ENCODE measurements at places on chromosomes 7 and 10. TPM values are rescaled to one million over a fixed set of nuclear protein-coding genes. Genes with fewer than 3 reads are reported as not detected.

DNA sequence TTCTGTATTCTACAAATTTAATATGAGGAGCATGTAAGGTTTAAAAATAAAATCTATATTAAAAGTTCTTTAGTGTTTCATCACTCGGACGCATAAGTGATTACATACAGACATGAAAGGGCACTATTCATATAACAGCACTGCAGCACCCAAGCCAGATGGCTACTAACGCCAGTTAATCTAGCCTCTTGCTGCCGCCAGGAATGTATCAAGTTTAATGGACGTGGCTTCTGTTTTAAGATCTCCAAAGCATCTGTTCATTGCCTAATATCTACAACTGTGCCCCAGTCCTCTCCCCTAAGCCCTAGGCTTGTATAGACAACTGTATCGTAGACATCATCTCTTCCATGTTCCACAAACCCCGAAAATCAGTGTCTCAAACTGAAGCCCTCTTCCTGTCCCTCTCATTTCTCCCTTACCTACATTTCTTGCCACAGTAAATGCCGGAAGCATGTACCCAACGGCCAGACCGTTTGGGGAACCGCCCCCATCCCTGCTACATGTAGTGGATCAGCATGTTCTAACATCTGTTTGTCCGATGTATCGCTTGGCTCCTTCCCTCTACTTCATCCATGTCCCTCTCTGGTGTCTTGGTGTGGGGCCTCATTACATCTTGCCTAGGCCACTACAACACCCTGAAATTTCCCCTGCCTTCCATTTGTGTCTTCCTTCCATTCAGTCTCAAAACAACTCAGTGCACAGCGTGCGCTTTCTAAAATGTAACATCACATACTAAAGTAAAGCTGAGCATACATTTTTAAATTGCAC, 147.5 kb upstream of the RSU1 start:
- H3K36me3 ChIP-seq: no peaks in the 10 kb centered on the region
- no peak for DNase-seq
- no peaks in the 10 kb centered on the region for H3K27me3 ChIP-seq
- H3K27ac ChIP-seq: no peak overlapping the region

DNA sequence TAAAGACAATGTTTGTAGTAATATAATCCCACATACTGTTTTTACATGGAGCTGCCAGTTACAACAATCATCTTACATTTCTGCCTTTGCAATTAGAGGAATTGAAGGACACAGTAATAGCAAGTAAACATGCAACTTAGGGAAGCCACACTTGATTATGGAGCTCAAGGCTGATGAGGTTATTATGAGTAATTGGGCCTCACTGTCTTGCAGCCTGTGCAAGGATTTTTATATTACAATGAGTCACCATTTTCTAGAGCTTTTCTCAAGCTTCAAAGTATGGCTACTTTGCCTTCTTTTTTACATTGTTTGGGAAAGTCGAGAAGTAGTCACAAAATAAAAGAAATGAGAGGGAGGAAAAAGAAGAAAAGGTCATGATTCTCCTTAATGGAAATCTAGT, 226.4 kb downstream of the KIAA1217 start:
- no peaks in the 10 kb centered on the region for H3K36me3 ChIP-seq
- no peaks in the 10 kb centered on the region for H3K4me1 ChIP-seq
- no peak overlapping the region for H3K4me3 ChIP-seq
- H3K27ac ChIP-seq: no peak overlapping the region

- H3K27me3 ChIP-seq: no peaks in the 10 kb centered on the region
- no peak overlapping the region for H3K27ac ChIP-seq
- H3K36me3 ChIP-seq: no peaks in the 10 kb centered on the region
Measured at GRCh38 chr10:23373156-23373555, 28.6 kb upstream of the C10orf67 start.

- H3K36me3 ChIP-seq: no peaks in the 10 kb centered on the region
- peaks cover 61% of the 10 kb centered on the region for H3K4me1 ChIP-seq
- H3K27ac ChIP-seq: peak overlapping the region; percentile 60
- DNase-seq: no peak
Measured at GRCh38 chr10:35369049-35369611, 32.8 kb downstream of the CCNY start.

The ZNF488 gene
- total RNA-seq: not detected

GRCh38 chr10:12255048-12255447, 59.1 kb downstream of the CDC123 start:
- DNase-seq: no peak
- no peak overlapping the region for H3K27ac ChIP-seq
- no peak overlapping the region for H3K4me3 ChIP-seq
- H3K27me3 ChIP-seq: no peaks in the 10 kb centered on the region
- H3K36me3 ChIP-seq: no peaks in the 10 kb centered on the region

GRCh38 chr10:99676426-99676825, 17.1 kb downstream of the ENTPD7 start:
- no peaks in the 10 kb centered on the region for H3K36me3 ChIP-seq
- H3K4me3 ChIP-seq: no peak overlapping the region
- H3K27ac ChIP-seq: no peak overlapping the region
- DNase-seq: no peak

- H3K4me1 ChIP-seq: peaks cover 8% of the 10 kb centered on the region
- no peak for DNase-seq
- no peak overlapping the region for H3K4me3 ChIP-seq
- H3K27ac ChIP-seq: no peak overlapping the region
- no peaks in the 10 kb centered on the region for H3K36me3 ChIP-seq
- no peaks in the 10 kb centered on the region for H3K27me3 ChIP-seq
Measured at GRCh38 chr7:38280000-38280399, 6.6 kb upstream of the TARP start.

DNA sequence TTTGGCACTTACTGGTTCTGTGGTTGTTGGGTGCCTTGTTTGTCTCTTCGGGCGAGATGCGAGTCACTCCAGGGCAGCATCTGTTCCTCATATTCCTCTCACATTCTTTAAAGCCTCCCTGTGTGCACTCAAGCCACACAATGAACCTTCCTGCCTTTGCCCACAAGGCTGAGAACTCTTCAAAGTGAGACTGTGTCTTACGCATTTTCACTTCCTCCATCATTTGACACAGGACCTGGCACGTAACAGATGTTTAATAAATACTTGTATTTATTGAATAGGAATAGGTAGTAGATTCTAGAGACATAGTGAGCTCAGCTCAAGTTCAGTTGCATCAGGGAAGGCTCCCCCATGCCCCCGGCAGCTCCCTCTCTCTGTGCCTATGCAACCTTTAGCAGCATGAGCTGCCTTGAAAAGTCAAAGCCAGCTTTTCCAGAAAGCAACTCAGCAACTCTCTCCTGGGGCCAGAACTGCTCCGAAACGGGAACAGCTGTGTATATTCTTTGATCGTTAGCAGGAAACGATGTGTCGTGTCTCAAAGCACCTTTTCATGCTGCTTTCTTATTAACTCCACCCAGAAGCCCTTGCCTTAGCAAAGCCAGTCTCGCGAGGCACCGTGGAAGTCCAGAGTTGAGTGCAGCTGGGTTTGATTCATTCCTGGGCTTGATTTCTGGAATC, 97.5 kb downstream of the PFKFB3 start:
- H3K27ac ChIP-seq: peak overlapping the region; percentile 10
- H3K36me3 ChIP-seq: no peaks in the 10 kb centered on the region
- no peaks in the 10 kb centered on the region for H3K27me3 ChIP-seq
- no peak overlapping the region for H3K4me3 ChIP-seq
- H3K4me1 ChIP-seq: peaks cover 53% of the 10 kb centered on the region

DNA sequence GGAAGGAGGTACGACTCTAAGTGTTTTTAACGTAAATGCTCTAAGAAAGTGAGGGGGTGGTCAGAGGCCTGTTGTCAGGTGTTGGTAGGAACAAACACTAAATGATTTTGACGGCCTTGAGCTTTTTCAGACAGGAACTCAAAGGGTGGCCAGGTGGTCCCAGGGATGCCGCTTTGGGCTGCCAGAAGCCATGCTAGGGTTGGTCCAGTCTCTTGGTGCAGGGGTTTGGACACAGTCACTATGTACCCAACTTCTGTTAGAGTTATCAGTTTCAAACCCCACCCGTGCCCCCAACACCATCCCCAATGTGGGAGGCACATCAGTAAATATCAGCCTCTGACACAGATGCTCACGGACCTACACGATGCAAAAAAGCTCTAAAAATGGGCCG, 9.3 kb downstream of the ATP6V0E2 start:
- DNase-seq: no peak
- H3K4me1 ChIP-seq: no peaks in the 10 kb centered on the region
- H3K27ac ChIP-seq: no peak overlapping the region
- no peaks in the 10 kb centered on the region for H3K36me3 ChIP-seq

The TFR2 gene
- 0.25 TPM for total RNA-seq

DNA sequence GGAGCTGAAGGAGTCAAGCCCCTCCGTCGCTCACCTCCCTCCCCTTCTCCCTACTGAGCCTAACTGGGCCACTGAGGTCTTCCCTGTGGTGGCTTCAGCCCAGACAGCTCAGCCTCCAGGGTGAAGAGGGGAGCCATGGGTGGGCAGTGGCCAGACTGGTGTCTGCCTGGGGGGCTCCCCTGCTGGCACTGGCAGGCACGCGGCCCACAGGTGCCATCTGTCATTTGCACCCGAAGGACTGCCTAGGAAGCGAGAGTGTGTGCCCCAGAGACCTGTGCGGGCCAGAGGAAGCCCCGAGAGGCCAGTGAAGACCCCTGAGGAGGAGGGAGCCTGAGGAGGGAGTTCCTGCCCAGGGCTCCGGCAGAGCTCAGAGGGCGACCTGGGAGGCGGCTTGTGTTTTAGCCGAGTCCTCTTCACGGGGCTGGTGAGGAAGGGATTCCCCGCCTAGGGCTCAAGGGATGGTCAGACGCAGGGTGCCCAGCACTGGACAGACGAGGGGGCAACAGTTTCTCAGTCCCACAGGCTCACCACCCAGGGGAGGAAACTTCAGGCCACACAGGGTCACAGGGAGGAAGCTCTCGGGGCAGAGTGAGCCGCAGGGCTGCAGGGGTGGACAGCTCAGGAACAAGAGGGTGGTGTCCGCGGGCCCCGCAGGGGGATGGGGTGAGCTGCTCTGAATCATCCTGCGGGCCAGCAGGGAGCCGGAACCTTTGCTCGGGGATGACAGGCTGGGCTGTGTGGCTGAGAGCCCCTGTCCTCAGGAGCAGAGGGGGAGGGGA, 76.2 kb upstream of the PPP2R2D start:
- no peak overlapping the region for H3K4me3 ChIP-seq
- no peak overlapping the region for H3K27ac ChIP-seq
- H3K36me3 ChIP-seq: no peaks in the 10 kb centered on the region
- H3K27me3 ChIP-seq: no peaks in the 10 kb centered on the region

- no peak for DNase-seq
- H3K36me3 ChIP-seq: no peaks in the 10 kb centered on the region
- H3K27ac ChIP-seq: no peak overlapping the region
- no peaks in the 10 kb centered on the region for H3K4me1 ChIP-seq
- H3K27me3 ChIP-seq: no peaks in the 10 kb centered on the region
Measured at GRCh38 chr10:17816199-17816598, 7.1 kb downstream of the MRC1 start.

The CNPY1 gene
- not detected for total RNA-seq

The ARID5B gene
- 75.9 TPM for total RNA-seq

The GPRIN2 gene
- 5.6 TPM for total RNA-seq

The NPTX2 gene
- total RNA-seq: 13.0 TPM

- H3K27me3 ChIP-seq: no peaks in the 10 kb centered on the region
- H3K4me1 ChIP-seq: peaks cover 27% of the 10 kb centered on the region
- no peak for DNase-seq
- H3K4me3 ChIP-seq: no peak overlapping the region
- no peak overlapping the region for H3K27ac ChIP-seq
Measured at GRCh38 chr10:73969224-73969841, 28.6 kb upstream of the VCL start.

- no peak overlapping the region for H3K4me3 ChIP-seq
- H3K4me1 ChIP-seq: no peaks in the 10 kb centered on the region
Measured at GRCh38 chr7:30448461-30449189, 30.0 kb downstream of the NOD1 start.

- DNase-seq: no peak
- no peak overlapping the region for H3K27ac ChIP-seq
- H3K27me3 ChIP-seq: no peaks in the 10 kb centered on the region
- H3K36me3 ChIP-seq: no peaks in the 10 kb centered on the region
- no peaks in the 10 kb centered on the region for H3K4me1 ChIP-seq
- H3K4me3 ChIP-seq: no peak overlapping the region
Measured at GRCh38 chr7:98458090-98458875, 57.4 kb upstream of the BAIAP2L1 start.

- H3K4me3 ChIP-seq: no peak overlapping the region
- H3K27me3 ChIP-seq: no peaks in the 10 kb centered on the region
- no peaks in the 10 kb centered on the region for H3K4me1 ChIP-seq
- DNase-seq: no peak
- no peaks in the 10 kb centered on the region for H3K36me3 ChIP-seq
- H3K27ac ChIP-seq: no peak overlapping the region
Measured at GRCh38 chr10:59668096-59668495, 41.6 kb downstream of the SLC16A9 start.

The SEMA3A gene
- 3.4 TPM for total RNA-seq

The ZEB1 gene
- total RNA-seq: 82.7 TPM

GRCh38 chr7:87113077-87113476, 39.2 kb upstream of the DMTF1 start:
- no peak overlapping the region for H3K4me3 ChIP-seq
- H3K4me1 ChIP-seq: no peaks in the 10 kb centered on the region
- H3K36me3 ChIP-seq: no peaks in the 10 kb centered on the region
- DNase-seq: no peak
- H3K27me3 ChIP-seq: no peaks in the 10 kb centered on the region
- no peak overlapping the region for H3K27ac ChIP-seq

DNA sequence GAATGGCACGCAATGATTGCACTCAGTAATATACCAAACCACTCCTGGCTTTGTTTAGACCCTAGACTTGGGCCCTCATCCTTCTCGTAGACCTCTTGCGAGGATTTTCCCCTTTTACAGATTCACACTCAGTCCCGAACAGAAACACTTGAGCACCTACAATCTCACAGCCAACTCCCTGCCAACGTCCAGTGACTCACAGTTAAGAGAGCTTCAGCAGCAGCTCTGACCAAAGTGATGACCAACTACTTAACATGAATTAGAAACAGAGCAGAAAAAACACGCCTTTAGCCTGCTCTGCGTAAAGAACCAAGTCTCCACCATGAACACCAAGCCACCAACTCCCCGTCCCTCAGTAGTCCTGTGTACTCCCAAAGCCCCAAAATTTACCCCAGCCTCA, 2.2 kb downstream of the DNAJC30 start:
- H3K27me3 ChIP-seq: no peaks in the 10 kb centered on the region
- H3K27ac ChIP-seq: no peak overlapping the region
- no peak overlapping the region for H3K4me3 ChIP-seq
- DNase-seq: no peak
- peaks cover 55% of the 10 kb centered on the region for H3K4me1 ChIP-seq

- no peak for DNase-seq
- no peaks in the 10 kb centered on the region for H3K4me1 ChIP-seq
- H3K27ac ChIP-seq: no peak overlapping the region
- no peak overlapping the region for H3K4me3 ChIP-seq
- H3K27me3 ChIP-seq: no peaks in the 10 kb centered on the region
Measured at GRCh38 chr10:116286626-116287200, 13.7 kb upstream of the GFRA1 start.

- H3K27ac ChIP-seq: no peak overlapping the region
- H3K27me3 ChIP-seq: no peaks in the 10 kb centered on the region
- H3K4me3 ChIP-seq: no peak overlapping the region
- H3K36me3 ChIP-seq: no peaks in the 10 kb centered on the region
- no peaks in the 10 kb centered on the region for H3K4me1 ChIP-seq
Measured at GRCh38 chr7:141225916-141226618, 152.2 kb downstream of the TMEM178B start.

The RARRES2 gene
- total RNA-seq: 305 TPM

- H3K4me1 ChIP-seq: no peaks in the 10 kb centered on the region
- no peak for DNase-seq
- H3K27ac ChIP-seq: no peak overlapping the region
Measured at GRCh38 chr7:157464971-157465886, 128.4 kb downstream of the DNAJB6 start.
